ENCODE measurements at places on chromosomes 1 and 21.

DNA sequence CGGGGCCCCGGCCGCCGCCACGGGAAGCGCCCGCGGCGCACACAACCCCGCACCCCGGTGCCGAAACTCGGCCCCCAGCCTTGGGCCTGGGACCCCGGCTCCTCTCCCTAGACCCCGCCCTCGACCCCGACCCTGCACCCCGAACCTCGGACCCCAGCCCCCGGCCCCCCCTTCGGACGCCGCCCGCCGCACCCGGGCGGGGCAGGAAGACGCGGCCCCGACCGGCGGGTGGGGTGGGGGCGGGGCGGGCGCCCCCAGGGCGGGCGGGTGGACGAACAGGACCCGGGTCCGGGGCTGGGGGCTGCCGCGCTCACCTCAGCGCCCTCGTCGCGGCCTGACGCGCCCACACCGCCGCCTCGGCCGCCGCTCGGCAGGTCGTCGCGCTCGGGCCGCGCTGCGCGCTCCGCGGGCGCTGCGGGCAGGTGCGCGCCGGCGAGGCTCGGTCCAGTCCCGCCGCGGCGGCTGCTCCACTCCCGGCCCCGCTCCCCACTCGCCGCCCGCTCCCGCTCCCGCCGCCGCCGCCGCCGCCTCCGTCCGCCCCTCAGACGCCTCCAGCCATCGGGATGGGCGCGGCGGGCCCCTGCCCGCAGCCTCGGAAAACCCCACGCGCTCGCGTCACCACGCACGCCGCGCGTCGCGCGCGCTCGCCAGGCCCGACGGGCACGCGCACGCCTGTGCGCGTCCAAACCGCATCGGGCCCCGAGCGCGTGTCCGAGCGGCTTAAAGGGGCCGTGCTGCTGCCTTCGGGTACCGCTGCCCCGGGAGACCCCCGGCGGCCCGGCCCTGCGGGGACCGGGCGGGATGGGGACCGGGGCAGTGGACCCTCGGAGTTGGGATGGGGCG lies at the start of gene GNB1:
GNB1 (minus strand) TSS at position 582 of the 843 bp plus-strand sequence. CDS start 65,634 bp downstream, outside the sequence.
- peak; percentile 96 for DNase-seq

GRCh38 chr21:15063814-15064575 lies 805 bp downstream of the NRIP1 start:
- DNase-seq = peak; percentile 59

DNA sequence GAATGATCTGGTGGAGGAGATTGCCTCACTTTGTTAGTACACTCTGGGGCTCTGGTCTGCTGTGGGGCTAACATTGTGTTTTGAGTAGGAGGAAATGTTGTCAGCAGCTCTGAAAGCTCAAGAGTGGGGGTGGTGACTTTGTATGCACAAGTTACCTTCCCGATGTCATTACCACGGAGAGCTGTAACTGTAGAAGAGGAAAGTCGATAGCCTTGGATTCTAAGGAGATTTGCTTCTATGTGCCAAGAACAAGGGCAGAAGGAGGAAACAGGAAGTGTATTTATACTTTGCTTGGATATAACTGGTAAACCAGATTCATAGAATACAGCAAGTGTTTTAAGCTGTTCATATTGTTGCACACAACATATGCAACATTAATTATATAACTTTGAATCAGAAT lies 196.1 kb downstream of the AMY1C start:
- no peak for DNase-seq

DNA sequence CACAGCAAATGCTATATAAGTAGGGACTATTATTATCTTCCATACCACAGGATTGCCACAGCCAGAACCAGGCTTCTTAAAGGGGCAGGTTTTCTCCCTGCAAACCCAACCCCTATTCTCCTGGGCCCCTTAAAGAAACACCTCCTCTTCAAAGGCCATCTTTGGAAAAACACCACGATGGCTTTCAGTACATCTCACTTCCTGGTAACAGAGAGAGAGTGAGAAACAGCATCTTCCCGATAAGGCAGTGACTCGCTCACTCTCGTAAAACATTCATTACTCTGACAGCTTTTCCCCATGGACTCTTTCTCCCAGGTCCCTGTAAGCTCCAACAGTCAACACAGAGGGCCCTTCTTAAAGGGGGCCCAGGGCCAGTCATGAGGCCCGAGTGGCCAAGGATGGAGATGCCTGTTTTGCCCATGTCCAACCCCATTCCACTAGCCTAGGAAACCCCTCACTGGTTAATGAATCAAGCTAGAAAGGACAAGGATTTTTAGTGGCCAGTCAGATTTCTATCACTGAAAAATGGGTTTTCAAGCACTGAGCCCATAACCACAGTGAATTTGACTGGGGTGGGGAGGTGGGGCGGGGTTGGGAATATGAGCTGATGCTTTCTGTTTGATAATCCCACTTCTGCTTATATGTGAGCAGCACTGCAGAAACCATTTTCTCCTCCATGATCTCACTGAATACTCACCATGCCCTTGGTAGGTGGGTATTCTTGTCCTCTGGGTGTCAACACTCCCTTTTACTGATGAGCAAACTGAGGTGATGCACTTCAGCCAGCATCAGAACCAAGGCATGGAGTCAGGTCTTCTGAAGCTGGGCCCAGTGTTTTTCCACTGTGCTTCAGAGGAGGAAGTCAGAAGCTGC lies 3.6 kb upstream of the NAV1 start:
- peak; percentile 63 for DNase-seq

Measured in Daoy (cell line).